ENCODE measurements at places on chromosomes 2 and 18.
A peak's percentile ranks its signal among the peaks of the same experiment; 100 is the strongest.

- no peak for DNase-seq
These were observed 31.9 kb upstream of the GPC1 start for GRCh38 chr2:240403396-240404104.

- DNase-seq: no peak
These were observed 132.1 kb upstream of the EPC2 start for GRCh38 chr2:148512501-148512900.

GRCh38 chr2:86633155-86633651 lies 9.5 kb upstream of the RNF103 start:
- no peak for DNase-seq

GRCh38 chr2:236972491-236973342 lies 113.0 kb upstream of the COPS8 start:
- no peak for DNase-seq

DNA sequence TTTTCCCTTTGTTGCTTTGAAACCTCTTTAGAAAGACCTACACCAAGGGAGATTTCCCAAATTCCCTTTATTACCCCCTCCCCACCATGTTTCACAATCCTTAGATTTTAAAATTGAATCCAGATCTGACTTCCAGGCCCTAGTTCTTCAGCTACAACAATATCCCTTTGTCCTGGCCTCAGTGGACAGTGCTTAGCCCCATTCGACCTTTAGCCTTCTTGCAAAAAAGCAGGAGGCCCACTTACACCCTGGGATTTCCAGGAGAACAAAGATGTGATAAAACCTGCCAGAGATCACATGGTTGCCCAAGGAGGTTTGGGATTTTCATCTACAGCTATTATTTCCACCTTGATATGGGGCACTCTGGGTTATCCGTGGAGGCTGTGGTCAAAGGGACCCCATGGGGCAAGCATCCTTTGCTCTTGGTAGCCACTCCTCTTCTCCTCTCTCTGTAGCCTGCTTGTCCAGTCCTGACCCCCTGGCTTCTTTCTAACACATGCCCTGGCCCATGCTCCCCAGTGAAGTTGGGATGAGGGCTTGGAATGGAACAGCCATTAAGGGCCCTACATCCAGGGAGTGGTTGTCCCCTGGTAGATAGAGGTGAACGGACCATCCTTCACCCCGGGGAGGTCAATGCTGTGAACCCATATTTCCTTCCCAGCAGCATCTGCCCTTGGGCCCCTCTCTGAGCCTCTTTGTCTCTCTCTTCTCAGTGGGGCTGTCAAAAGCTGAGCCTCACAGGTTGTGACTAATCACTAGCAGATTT lies 267.4 kb downstream of the DYSF start:
- DNase-seq: no peak

GRCh38 chr2:32330136-32330535 lies 26.7 kb upstream of the BIRC6 start:
- no peak for DNase-seq

DNA sequence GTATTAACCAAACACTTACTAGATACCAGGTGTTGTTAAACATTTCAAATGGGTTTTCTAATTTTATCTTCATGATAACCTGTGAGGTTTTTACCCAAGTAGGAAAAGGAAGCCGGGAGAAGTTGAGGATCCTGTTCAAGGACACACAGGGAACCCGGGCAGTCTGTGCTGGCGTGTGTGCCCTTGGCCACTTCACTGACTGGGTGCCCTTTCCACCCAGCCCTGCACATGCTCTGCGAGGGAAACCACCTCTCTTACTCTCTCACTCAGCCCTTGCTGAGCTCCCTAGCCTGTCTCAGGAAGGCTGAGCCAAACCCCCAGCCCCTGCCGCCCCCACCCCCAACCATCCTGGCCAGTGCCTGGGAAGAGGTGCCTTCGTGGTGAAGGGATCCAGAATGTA lies 51.8 kb downstream of the TEX44 start:
- DNase-seq: no peak

DNA sequence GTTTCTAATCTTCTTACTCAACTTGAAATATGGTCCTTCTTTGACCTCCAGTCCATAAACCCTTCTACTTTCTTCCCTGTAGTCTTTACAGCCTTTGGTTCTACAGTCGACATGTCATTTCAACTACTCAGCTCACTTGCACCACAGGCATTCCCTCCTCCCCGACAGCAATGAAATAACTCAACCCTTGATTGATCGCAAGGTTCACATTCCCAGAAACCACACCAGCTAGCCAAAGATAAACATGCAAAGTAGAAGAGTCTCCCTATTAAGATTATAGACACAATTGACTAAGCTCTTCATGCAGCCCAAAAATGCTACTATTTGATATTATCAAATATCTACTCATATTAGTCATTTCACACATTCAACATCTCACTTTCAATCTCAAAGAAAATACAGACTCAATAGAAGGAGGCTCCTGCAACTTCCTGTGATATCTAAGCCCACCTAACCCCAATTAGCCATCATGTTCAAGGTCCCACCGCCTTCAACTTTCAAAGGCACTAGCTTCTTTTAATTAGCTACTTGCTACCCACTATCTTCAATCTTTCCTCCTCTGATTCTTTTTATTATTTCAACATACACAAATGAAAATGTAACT lies 50.8 kb downstream of the RTTN start:
- no peak for DNase-seq

GRCh38 chr2:75570024-75570947 lies 9.5 kb upstream of the EVA1A start:
- no peak for DNase-seq

GRCh38 chr2:148362144-148362796 lies 282.3 kb upstream of the EPC2 start:
- DNase-seq: no peak

- DNase-seq: no peak
These were observed 74.8 kb upstream of the ZNF532 start for GRCh38 chr18:58789876-58790240.

GRCh38 chr2:33804155-33804554 lies 205.1 kb upstream of the FAM98A start:
- DNase-seq: no peak

GRCh38 chr2:239199041-239199768 lies 201.6 kb downstream of the HDAC4 start:
- peak; percentile 43 for DNase-seq

DNA sequence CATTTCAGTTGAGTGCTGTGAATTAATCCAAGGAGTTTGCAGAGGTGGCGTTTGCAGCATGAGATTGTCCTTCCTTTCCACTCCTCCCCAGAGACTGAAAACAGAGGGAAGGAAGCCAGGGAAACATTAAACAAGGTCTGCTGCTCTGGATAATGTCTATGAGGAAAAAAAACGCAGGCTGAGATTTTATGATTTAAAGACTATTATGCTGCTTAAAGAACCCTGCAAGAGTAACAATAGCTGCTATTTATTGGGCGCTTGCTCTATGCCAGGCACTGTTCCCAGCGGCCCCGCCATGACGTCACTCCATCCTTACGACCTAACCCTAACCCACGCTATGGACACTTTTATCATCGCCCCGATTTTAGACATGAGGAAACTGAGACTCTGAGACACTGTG lies 222.4 kb downstream of the BCL2 start:
- DNase-seq: no peak

GRCh38 chr2:177625744-177626650 lies 233.4 kb downstream of the AGPS start:
- DNase-seq: no peak

DNA sequence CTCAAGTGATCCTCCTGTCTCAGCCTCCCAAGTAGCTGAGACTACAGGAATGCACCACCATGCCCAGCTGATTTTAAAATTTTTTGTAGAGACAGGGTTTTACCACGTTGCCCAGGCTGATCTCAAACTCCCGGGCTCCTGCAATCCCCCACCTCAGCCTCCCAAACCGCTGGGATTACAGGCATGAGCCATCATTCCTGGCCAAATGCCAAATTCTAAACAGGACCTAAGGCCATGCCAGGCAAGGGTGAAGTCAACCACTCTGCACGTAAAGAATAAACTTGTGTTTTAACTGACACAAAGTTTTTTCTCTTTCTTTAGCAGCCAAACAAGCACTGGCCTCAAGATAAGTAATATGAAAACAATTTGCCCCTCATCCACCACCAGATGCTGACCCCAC lies 37.4 kb upstream of the SATB2 start:
- no peak for DNase-seq

DNA sequence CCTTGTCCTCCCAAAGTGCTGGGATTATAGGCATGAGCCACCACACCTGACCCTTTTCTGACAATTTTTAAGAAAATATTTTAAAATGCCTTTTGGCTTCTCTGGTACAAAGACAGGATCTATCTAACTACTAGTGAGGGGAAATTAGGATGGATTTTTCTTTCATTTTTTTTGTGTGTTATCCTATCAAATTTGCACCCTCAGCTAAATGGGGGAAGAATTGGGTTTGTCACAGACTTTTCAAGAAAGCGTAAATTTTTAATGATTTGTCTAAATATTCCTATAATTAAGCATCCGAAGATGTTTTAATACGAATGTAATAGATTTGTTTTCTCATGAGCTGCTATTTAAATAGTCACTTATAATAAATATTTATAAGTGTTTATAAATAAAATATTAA lies 340.0 kb upstream of the ETAA1 start:
- no peak for DNase-seq

DNA sequence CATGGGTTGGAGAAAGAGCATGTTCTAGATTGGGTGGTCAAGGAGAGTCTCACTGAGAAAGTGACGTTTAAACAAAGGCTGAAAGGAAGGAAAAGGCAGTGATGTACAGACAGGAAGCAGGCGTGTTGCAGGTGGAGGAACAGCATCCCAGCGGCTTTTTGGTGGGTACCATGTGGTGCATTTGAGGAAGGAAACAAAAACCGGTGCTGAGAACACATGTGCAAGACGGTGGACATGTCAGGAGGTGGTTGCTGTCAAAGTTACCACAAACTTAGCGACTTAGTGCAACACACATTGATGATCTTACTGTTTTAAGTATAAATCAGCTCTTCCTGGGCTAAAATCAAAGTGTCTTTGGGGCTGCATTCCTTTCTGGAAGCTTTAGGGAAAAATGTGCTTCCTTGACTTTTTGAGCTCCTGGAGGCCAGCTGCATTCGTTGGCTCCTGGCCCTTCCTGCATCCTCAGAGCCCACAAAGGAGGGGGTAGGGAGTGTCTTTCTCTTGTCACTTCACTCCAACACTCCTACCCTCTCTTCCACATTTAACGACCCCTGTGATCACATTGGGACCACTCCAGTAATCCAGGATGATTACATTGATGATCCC lies 380.6 kb downstream of the FBXO15 start:
- no peak for DNase-seq

DNA sequence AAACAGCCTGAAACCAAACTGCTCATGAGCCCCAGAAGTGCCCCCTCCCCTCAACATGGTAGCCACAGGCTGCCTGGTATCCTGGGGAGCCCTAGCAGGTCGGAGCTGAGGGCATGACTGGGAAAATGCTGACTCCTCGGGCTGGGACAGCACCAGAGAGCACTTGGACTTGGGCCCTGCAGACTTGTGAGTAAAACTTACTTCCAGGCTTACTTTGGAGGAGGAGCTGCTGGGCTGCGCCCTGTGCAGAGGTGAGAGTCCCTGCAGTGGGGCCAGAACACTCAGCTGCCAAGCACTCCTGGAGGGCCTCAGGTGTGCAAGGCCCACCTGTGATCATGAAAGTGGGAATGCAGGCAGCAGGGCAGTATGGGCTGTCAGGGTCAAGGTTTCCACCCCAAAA lies 119.4 kb downstream of the SEPTIN10 start:
- no peak for DNase-seq

DNA sequence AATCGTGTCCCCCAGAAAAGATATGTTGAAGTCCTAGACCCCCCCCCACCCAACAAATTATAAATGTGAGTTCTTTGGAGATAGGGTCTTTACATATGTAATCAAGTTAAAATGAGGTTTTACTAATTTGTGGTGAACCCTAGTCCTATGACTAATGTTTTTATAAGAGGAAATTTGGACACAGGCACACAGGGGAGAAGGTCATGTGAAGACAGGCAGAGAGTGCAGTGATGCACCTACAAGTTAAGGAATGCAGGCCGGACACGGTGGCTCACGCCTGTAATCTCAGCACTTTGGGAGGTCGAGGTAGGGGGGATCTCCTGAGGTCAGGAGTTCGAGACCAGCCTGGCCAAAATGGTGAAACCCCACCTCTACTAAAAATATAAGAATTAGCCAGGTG lies 5.8 kb upstream of the PMAIP1 start:
- DNase-seq: no peak

DNA sequence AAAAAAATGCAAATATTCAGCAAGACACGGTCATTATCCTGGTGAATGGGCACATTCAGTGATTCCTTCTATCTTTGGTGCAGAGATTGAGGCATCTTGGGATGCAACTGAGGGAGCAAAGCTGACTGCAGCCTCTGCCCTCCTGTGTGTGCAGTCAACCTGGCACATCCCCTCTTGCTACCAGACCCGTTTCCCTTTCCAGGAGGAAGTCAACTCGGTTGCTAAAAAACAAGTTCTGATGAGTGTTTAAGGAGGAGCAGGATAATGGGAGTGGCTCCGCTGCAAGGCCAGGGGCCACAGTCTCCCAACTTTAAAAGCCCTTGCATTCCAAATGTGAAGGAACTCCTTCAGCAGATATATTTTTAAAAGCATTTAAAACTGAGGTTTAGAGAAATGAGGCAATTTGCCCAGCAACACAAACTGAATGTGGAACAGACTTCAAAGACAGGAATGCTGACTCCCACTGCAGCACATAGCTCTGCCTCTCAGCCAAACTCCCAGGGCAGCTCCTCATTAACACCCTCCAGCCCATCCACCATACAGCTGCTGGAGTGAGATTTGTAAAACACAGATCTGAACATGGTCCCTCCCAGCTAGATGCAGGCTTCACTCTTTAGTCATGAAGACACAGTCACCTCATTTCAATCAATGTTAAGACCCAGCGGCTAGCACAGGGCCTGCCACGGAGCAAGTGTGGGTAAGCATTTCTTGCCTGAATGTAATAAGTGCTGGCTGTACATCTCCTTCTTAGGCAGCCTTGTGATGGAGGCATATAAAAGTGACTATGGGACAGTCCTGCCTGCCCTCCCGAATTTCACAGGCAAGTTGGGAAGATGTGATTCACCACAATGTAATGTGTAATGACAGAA lies 54.3 kb downstream of the VSNL1 start:
- DNase-seq: no peak

DNA sequence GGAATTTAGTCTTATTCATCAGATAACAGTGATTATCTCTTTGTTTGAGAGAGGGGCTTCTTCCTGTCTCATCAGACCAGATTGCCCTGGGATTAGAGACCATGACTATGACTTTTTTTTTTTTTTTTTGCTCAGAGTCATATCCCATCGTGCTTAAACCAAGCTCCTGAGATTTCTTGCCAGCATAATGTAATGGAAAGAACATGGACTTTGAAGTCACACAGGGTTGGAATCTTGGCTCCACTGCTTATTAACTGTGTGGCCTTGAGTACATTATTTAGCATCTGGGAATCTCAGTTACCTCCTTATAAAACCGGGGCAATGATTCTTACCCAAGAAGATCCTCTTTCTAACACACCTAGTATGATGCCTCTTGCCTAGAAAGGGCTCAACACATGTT lies 268.3 kb downstream of the DYSF start:
- DNase-seq: no peak

GRCh38 chr2:46806526-46806925 lies 109.1 kb downstream of the MCFD2 start:
- no peak for DNase-seq
